Ovary (tissue), 10 donors: ENCODE measurements at places on chromosomes 5 and 9.

DNA sequence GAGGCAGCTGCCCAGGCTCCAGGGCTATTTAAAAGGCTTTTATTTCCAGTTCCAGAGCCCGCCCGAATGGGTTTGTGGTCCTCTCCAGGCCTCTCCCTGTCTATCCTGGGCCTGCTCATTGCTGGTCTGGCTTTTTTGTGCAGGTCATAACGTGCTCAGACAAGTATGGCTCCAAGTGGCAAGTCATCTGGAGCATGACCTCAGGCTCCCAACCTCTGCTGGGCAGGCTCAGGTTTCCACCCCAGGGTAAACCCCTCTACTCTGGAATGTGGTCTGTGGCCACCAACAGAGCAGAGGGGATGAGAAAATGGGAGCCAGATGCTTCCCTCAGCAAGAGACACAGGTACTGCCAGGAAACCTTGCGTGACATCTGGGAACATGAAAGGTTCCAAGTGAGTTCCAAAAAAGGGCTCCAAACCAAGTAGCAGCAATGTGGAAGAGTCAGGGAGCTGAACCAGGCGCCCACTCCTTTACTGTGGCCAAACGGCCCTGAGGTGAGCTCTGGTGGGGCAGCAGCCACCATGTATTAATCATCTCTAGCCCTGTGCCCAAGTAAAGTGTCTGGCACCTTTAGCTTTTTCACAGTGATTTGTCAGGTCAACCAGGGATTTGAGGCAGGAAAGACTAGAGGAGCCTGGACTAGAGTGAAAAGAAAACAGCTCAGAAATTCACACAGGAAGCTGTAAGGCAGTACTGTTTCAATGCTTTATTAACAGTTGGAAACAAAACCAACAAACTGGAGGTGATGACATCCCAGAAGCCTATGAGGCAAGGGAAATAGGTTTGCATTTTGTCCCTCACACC lies 25.7 kb downstream of the PCDHGC5 start:
- DNase-seq, result no peak

- peak; percentile 71 for DNase-seq
These were observed 118.4 kb upstream of the MAP3K1 start for GRCh38 chr5:56696900-56697299.

GRCh38 chr5:31983851-31984250 lies 190.3 kb downstream of the GOLPH3 start:
- DNase-seq, result no peak

DNA sequence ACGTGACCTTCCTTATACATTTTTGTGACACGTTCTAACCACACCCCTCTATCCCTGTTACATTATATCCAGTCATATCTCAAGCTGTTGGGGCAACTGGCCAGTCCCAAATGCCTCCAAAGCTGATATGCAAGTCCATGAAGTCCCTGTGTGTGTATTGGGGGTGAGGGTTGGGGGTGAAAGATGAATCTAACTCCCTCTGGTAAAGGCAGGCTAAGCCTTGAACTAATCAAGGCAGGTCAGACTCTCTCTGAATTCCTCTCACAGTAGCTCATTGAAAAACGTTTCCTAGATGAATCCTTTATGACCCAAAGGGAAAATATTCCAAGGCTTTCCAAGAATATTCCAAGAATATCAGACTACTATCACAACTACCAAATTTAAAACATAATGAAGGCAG lies 174.4 kb downstream of the MUSK start:
- no peak for DNase-seq

- no peak for DNase-seq
These were observed 213.4 kb upstream of the ADAMTSL1 start for GRCh38 chr9:18260521-18260920.

- DNase-seq, result no peak
These were observed 7.7 kb downstream of the MAPK9 start for GRCh38 chr5:180284149-180284548.

- no peak for DNase-seq
These were observed 5.6 kb downstream of the RBM27 start for GRCh38 chr5:146208916-146209522.

GRCh38 chr5:87781976-87782375 lies 369.2 kb upstream of the CCNH start:
- no peak for DNase-seq

DNA sequence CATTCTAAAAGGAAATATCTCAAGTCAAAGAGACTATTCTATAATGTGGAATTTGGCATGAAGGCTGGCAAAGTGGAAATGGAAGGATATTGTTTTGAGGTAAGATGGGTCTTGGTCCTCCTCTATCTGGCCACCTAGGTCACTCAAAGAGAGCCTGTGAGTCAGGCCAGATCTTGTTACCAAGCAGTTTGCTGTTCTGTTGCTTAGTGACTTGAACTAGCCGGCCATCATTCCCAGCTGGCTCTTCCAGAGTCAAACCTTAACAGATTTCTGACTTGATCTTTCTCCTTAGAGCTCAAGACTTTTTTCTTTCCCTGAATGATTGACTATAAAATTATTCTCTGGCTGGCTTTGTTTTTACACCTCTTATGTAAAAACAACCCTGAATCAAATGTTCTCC lies 136.1 kb downstream of the PDE4D start:
- no peak for DNase-seq

DNA sequence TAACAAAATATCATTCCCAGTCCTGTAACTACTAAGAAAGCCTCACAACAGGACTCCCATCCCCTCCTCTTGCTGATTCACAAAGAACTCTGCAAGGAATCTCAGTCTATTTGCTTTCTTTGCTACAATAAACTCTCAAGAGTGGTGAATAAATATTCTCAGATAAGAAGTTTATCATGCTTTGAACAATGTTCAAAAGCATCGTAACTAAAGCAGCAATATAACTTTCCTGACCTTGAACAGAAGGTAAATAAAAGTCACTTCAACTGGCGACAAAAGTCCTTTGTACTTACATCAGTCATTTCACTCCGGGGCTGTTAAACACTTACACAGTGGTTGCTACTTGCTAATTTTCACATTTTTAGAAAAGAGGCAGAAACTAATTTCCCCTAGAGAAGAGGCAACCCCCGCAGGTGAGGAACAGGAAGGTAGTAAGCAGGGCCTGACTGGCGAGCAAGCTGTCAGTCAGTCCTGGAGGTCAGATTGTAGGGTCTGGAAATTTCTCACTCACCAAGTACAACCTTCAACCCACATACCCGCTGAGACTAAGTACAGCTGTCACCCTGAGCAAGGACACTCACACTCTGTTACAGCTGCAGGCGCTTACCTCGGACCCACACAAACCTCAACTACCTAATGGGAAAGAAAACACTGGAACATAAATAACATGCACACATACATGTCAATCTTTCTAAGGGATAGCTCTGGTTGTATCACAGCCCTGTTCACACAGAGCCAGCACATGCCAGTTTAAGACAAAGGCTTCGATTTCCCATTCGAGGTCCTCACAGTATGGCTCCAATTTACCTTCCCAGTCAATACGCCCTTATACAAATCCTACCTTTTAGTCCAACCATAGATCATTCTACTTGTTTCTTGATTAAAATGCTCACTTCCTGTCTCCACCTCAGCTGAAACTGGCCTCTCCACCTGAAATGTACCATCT lies 104.6 kb upstream of the RETREG1 start:
- DNase-seq, result no peak

DNA sequence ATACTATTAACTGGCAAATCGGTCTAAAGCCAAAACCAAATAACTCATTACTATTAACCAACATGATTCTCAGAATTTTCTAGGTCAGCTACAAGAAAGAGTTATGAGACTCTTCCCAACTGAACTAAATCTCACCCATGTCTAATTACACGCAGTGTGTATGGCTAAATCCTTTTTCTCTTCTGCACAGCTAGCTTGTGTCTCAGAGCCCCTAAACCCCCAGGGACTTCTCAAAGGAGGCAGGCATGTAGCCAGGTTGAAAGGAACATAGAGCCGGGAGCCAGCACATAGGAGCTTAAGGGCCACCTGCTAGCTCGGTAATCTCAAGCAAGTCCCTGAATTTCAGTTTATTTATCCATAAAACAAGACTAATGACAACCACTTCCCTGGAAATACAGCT lies 2.2 kb upstream of the GZMK start:
- DNase-seq, result no peak

- no peak for DNase-seq
These were observed 99.3 kb downstream of the CCDC192 start for GRCh38 chr5:127802477-127802865.

GRCh38 chr9:77019926-77020412 lies 514 bp downstream of the FOXB2 start:
- DNase-seq, result no peak

DNA sequence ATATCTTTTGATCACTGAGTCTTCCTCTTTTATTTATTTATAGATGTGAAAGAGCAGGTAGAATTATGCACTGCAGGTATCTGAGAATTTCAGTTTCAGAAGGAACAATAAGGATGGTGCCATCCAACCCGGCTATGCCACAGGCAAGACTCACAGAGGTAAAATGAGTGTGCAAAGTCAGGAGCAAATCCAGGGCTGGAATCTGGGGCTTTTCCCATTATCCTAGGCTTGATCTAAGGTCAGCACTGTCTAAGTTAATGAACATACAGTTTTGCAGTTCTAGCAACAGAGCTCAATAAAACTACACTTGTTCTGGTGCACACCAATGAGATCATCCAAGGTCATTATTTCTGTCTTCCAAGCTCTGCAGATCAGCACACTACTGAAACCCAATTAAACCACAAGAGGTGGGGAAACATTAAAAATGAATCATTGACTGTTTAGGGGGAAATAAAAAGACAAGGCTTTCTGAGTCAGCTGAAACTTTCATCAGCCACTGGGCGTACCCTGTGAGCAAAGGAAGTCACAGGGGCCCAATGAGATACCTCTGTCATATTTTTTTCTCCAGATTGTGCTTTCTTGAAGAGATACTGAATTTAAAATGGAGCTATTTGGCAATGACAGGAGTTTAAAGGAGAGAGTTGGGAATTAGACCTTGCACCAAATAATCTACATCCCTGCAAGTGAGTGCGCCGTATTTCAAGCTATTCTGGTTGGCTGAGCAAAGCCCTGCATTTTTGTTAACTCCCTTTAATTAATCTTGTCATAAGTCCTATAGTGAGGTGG lies 662.2 kb upstream of the ZNF608 start:
- DNase-seq, result no peak

DNA sequence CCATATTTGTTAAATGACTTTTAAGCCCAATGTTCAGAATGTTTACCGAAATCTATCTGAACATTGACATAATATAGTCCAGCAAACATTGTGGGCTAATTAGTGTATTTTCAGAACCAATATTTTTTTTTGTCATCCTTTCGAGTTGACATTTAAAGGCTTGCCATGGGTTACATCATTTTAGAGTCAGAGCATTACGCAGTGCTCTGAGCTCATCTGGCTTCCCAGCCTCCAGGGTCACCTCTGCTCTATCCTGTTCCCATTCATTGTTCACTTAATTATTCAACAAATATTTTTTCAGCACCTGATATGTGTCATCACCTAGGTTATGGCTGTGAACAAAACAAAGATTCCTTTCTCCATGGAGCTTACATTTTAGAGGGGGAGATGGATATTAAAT lies 80.2 kb downstream of the SREK1 start:
- DNase-seq, result no peak

DNA sequence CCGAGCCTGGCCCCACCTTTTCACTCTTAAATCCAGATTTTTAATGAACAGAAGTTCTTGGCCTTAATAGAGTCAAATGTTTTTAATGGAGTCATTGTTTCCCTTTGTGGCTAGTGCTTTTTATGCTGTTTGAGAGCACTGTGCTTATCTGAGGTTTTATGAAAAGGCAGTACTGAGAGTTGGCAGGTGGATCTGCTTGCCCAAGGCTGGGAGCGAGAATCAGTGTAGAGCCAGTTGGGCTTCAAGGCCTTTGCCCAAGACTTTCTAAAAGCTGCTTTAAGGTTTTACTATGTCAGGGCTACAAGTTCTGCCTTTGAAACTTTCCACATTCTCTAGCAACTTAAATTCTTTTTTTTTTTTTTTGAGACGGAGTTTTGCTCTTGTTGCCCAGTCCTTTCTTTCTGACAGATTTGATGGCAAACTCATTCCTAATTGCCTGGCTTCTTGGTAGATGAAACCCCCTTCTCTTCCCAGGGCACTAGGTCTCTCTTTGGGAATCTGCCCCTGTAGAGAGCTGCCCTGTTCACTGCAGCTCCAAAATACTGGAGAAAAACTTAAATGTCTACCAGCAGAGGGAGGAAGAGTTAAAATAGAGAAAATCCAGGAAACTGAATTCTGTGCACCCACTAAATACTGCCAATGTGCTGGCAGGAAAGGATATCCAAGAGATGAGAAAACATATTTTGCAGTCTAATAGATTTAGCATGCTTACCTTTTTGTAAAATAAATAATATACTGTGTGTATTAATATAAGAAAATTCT lies 36.9 kb upstream of the CDK20 start:
- DNase-seq, result no peak

DNA sequence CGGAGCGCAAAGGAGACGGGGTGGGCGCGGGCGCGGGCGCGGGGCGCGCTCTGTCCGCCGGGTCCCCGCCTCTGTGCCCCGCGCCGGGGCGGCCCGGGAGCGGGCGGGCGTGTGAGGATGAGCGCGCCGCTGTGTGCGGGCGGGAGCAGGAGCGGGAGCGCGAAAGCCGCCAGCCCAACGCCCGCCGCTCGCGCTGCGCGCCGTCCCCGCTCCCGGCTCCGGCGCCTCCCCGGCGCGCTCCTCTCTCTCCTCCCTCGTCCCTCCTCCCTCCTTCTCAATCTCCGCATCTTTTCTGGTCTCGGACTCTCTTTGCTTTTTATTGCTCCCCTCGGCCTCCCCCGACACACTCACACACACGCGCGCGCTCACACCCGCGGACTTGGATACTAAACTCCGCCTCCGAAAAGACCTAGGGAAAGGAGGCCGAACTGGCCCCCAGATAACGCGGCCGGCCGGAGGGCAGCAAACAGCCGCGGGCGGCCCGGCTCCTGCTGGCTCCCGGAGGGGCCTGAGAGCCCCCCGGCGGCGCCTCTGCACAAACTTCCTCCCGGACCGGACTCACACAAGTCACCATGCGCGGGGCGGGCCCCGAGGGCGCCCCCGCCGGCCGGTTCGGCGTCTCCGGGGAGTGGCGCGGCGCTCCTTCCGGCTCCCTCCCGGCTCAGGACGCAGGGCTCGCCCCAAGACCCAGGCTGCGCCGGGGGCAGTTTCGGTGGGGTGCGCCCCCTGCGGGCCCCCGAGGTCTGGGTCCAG lies at the start of gene FIBCD1:
FIBCD1 (minus strand) TSS at position 596 of the 753 bp plus-strand sequence. CDS start 640 bp downstream, outside the sequence.
- no peak for DNase-seq

GRCh38 chr9:130670644-130671043 lies 6.2 kb downstream of the PRDM12 start:
- DNase-seq, result no peak

- DNase-seq, result no peak
These were observed 1.7 kb downstream of the AGGF1 start for GRCh38 chr5:77031891-77032290.
